ENCODE measurements at places on chromosomes 1 and 21.

DNA sequence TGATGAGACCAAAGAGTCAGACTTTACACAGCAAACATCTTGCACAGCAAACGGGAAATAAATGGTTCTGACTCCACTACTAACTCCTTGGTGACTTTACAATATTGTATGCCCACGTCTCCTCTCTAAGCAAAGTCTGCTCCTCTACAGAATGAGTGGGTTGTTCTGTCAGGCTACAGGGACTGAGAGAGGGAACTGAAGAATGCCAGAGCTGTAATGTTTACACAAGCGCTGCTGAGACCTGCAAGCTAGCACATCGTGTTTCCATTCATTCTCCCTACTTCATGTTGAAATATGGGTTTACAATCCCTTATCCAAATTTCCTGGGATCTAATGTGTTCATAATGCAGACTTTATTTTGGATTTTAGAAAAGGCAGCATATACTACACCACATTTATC lies 15.9 kb downstream of the DAB1 start:
- DNase-seq: no peak

- no peak for DNase-seq
These were observed 357.4 kb downstream of the LMX1A start for GRCh38 chr1:164999146-164999545.

- no peak for DNase-seq
These were observed 137.6 kb downstream of the ZZZ3 start for GRCh38 chr1:77544845-77545244.

GRCh38 chr1:7457811-7458210 lies 313.3 kb upstream of the VAMP3 start:
- no peak for DNase-seq

DNA sequence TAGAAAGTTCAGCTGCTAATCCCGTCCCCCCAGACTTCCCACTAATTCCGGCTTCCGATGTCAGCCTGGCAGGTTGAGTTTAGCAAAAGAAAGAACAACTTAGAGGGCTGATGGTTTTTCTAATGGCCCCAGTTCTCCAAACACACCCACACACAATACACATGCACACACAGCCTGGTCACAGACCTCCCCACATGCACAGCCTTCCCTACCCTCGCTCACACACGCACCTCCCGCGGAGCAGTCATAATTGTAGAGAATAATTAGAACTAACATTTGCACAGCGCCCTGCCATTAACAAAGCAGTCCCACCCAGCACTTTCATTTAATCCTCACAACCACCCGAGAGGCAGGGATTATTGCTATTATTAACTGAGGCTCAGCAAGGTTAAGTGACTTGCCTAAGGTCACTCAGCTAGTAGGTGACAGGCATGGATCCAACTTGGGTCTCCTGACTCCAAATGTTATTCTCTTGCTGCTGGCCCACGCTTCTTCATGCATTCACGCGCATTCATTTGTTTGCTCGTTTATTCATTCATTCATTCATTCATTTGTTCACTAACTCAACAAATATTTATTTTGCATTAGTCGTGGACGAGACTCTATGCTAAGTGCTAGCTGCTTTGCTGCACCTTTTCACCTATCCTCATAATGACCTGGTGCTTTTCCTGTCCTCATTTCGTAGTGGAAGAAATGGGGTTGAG lies 274.9 kb downstream of the FOXD2 start:
- DNase-seq: no peak

DNA sequence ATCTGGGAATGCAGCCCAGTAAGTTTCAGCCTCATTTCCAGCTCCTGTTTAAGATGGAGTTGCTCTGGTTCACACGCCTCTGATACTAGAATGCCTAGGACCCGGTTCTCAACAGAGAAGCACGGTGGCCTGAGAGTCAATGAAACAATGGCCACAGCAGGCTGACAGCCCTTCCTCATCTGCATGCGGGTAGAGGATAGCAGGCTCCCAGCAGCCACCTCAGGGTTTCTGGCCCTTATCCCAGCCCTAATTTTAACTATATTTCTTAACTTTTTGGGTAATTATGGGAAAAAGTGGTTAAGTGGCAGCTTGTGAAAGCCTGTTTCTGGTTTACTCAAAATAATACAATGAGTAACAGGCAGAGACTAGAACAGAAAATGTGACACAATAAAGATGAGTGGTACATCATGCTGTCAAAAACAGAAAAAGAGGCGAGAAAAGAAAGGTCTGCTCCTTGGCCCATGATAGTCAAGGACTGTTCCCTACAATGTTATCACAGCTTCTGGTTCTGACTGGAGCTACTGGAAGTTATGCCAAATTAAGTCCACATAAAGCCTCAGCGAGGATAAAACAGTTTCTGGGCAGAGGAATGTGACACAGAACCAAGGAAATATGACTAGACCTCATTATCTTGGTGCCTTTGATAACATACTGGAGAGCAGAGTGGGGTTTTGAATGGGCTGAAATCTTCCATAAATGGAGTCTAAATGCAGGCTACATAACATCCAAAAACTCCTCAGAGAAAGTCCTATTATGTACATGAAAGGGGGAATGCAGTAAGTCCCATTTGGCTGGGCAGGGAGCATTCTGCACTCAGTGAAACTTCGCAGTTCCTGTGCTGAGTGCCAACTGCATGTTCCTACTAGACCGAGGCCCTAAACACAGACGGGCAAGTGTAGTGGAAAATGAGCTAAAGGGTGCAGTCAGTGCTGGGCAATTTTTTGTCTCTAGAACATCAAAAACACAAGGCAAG lies 92.1 kb downstream of the NIBAN1 start:
- DNase-seq: peak; percentile 49

- no peak for DNase-seq
These were observed 22.9 kb upstream of the COL18A1 start for GRCh38 chr21:45381865-45382696.

All from osteoblast (primary cell).